Stimulated activated CD8-positive, alpha-beta memory T cell treated with anti-CD3 and anti-CD28 coated beads, Interleukin-15, amount 100 ng/mL, for 4 hours (primary cell): ENCODE measurements at places on chromosomes 6 and 20.

GRCh38 chr6:39189915-39190544 lies 39.2 kb downstream of the KCNK5 start:
- no peak for DNase-seq

- no peak for DNase-seq
These were observed 69.7 kb downstream of the CBLN4 start for GRCh38 chr20:55935448-55936208.

DNA sequence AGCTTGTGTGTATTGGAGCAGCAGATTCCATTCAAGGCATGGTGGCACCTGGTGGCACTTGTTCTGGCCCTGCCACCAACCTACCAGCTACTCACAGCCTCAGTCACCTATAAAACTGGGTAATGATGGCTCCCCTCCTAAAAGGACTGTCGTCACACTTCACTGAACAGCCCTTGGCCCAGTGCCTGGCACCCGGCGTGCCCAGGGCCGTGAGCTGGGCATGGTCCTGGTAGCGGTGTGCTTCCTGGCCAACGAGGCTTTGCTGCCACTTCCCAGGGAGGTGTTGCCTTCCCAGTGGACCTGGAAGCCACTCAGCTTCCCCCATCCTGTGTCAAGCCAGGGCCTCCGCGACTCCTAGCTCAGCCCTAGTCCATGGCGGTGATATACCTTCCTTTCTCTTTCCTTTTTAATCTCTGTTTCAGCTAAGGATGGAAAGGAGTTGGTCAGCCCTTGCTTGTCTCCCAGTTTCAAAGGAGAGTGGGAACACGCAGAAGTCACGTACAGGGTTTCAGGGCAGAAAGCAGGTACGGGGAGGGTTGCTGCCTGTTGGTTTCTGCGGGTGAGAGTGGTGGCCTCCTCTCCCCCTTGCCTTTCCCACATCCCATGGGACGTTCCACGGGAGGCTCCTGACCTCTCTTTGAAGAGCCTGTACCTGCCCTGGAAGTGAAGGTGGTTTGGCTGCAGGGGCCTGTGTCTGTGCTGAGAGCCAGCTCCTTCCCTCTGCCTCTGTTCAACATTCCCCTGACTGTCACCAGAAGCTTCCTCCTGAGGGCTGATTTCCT lies 25.5 kb downstream of the ENTPD6 start:
- DNase-seq, result no peak

GRCh38 chr6:124866040-124866439 lies 96.2 kb upstream of the RNF217 start:
- DNase-seq, result no peak

- no peak for DNase-seq
These were observed 39.5 kb downstream of the PKIB start for GRCh38 chr6:122649701-122650100.

- no peak for DNase-seq
These were observed 19.2 kb upstream of the POLR1H start for GRCh38 chr6:30041821-30042220.
